Thymus (tissue), 14 donors: ENCODE measurements at places on chromosomes 12 and 14. TPM values are rescaled to one million over a fixed set of nuclear protein-coding genes. Genes with fewer than 3 reads are reported as not detected.

Gene NR4A1
- 10.4 TPM for total RNA-seq

Gene LAG3
- total RNA-seq, result 1.5 TPM

Gene ARL1
- 46.6 TPM for total RNA-seq

Gene LRTM2
- 0.05 TPM for total RNA-seq

DNA sequence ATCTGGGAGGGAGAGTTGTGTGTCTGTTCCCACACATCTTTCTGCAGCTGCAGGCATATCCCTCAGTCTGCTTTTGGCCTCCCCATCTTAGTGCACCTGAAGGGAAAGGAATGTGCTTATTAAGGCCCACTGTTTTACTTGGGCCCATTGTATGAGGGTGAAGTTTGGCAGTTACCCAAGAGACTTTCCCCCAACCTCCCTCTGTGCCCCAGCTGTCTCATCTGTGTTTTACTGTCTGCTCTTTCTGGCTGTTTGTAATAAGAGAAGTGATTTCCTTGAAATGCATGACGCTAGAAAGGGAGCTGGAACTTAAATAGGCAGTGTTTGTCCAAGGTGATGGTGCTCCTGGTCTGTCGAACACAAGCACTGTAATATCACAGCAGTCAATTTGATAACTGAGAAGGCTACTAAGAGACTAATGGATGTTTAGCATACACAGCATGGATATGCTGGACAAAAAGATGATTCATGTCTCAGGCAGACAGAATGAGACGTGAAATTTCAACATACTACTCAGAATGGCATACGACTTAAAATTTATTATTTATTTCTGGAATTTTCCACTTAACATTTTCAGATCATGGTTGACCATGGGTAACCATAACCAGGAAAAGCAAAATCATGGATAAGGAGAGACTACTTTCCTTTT, 43.6 kb downstream of the FSCB start:
- no peak for DNase-seq

- DNase-seq, result no peak
These were observed 12.1 kb downstream of the ACADS start for GRCh38 chr12:120737557-120738251.

DNA sequence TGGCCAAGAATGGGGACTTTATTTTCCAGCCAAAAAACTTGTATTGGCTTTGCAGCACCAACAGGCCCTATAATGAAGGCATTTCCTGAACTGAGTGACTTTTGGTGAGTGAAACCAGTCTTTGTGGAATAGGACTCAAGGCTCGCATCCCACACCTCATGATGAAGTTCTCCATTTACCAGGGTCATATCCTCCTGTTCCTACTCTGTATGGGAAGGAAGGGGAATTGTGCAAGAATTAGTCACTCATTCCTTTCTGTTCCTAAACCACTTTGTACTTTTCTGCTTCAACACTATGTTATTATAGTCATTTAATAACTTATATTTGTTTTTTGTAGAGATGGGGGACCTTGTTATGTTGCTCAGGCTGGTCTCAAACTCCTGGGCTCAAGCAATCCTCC, 2.3 kb upstream of the SPATS2 start:
- no peak for DNase-seq
